Stimulated activated CD8-positive, alpha-beta memory T cell treated with anti-CD3 and anti-CD28 coated beads, Interleukin-4, amount 100 ng/mL, for 1 hour (primary cell): ENCODE measurements at places on chromosomes 6 and 20.

DNA sequence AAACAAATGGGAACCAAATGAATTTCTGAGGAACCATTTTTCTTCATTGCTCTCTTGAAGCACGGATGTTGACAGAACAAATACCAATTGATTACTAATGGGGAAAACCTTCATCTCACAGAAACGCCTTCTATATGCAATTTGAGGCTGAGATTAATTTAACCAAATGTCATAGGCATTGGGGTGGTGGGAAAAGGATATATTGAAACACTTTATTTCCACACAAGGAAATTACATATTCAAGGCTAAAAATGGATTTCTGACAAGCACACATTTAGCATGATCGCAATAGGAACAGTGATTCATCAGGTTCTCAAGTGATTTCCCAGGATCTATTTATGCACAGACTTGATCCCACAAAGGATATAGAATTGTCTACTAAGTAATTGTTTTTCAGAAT, 88.9 kb downstream of the COL12A1 start:
- no peak for DNase-seq

GRCh38 chr6:45445364-45445748, 67.6 kb upstream of the SUPT3H start:
- DNase-seq: no peak

- DNase-seq: no peak
Observed at GRCh38 chr6:47245745-47246371, 63.8 kb downstream of the TNFRSF21 start.

DNA sequence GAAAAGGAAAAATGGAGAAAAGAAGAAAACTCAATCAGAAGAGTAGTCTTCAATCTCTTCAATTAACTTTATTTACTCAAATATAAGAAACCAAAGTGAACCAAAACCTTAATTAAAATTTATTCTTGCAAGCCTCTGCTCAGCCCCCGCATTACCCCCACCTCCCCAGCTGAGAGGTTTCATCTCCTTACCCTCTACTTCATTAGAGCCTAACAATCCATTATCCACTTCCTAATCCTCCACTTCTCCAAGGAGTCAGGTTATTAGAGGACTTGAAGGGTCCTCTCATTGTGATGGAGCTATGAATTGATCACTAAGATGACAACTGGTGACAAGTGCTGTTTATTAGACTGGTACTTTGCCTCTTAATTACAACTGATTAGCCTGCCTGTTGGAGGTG, 956.5 kb downstream of the TFAP2A start:
- no peak for DNase-seq

GRCh38 chr6:93848031-93848742, 428.8 kb upstream of the EPHA7 start:
- no peak for DNase-seq

- no peak for DNase-seq
Observed at GRCh38 chr20:31977080-31977479, 9.1 kb downstream of the XKR7 start.

GRCh38 chr6:37845026-37845911, 25.7 kb downstream of the ZFAND3 start:
- DNase-seq: no peak

DNA sequence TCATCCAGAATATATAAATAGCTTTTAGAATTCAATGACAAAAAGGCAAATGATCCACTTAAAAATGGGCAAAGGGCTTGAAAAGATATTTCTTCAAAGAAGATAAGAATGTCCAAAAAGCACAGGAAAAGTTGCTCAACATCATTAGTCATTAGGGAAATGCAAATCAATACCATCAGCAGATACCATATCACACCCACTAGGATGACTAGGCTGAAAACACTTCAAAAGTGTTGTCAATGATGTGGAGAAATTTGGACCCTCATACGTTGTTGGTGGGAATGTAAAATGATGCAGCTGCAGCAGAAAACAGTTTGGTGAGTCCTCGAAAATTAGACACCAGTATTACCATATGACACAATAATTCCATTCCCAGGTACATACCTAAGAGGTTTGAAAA, 303.6 kb upstream of the SLC35B3 start:
- no peak for DNase-seq

GRCh38 chr6:67870321-67870720, 764.8 kb upstream of the ADGRB3 start:
- DNase-seq: no peak

DNA sequence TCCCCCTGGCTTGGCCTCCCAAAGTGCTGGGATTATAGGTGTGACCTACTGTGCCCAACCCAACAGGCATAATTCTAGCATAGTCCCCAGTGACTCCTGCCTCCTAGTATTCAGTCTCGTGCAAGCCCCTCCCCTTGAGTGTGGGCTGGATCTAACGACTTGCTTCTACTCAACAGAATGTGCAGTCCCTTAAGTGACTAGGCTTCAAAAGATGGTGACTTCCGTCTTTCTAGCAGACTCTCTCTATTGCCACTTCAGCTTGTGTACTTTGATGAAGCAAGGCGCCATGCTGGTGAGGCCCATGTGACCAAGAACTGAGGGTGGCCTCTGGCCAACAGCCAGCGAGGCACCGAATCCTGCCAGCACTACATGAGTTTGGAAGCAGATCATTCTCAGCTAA, 109.6 kb upstream of the TRAF3IP2 start:
- DNase-seq: no peak

GRCh38 chr20:20894753-20895152, 182.3 kb upstream of the RALGAPA2 start:
- no peak for DNase-seq

DNA sequence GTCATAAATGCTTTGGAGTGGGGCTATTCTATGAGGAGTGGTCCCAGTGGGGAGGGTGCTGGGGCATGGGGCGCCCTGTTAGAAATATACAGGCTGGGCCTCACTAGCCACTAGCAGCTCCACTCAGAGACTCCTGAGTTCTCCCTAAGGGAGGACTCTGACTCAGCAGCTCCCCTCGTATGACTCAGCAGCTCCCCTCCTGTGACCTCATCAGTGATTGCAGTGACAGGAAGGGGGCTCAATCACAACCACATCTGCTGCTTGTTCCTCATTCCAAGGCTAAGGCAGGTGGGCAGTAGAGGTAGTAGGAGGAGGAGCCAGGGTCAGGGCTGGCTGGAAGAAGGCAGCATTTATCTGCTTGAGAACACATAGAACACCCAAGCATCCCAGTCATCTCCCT, 73.7 kb downstream of the PRND start:
- no peak for DNase-seq

GRCh38 chr6:146886587-146887446, 288.0 kb downstream of the ADGB start:
- DNase-seq: no peak

GRCh38 chr6:142276256-142276655, 25.6 kb upstream of the ADGRG6 start:
- DNase-seq: no peak

GRCh38 chr6:3561725-3562124, 104.9 kb upstream of the SLC22A23 start:
- no peak for DNase-seq

GRCh38 chr6:126086560-126086959, 100.2 kb downstream of the TRMT11 start:
- DNase-seq: no peak

DNA sequence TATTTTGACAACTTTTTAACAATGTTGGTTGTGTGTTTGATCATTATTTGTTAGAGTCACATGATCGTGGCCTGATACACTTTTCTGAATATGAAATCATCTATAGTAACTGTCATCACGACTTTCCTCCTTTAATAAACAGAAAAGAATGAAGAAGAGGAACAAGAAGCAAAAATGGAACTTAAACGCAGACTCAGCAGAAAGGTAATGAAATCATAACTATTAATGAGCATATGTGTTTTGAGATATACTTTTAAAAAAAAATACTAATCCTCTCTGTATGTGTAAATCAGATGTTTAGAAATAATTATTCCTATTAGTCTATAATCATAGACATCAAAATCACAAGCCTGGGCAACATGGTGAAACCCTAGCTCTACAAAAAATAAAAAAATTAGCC, 60.1 kb upstream of the LTV1 start:
- no peak for DNase-seq

DNA sequence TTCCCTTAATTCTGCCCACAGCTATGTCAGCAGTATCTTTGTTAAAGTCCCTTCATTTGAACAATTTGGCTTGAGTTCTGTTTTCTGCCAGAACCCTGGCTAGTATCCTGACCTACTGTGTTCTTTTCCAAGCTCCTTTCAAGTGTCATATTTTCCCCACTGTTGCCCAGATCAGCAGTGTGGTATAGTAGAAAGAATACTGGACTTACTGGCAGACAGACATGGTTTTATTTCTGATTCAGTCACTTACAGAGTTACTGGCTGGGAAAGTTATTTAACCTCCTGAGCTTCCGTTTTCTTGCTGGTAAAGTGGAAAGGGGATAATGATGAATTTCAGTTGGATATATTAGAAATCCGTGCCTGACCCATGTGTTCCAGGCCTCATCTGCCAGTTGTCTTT, 39.8 kb upstream of the RAB23 start:
- DNase-seq: no peak

- no peak for DNase-seq
Observed at GRCh38 chr6:156268849-156269248, 508.3 kb upstream of the ARID1B start.

DNA sequence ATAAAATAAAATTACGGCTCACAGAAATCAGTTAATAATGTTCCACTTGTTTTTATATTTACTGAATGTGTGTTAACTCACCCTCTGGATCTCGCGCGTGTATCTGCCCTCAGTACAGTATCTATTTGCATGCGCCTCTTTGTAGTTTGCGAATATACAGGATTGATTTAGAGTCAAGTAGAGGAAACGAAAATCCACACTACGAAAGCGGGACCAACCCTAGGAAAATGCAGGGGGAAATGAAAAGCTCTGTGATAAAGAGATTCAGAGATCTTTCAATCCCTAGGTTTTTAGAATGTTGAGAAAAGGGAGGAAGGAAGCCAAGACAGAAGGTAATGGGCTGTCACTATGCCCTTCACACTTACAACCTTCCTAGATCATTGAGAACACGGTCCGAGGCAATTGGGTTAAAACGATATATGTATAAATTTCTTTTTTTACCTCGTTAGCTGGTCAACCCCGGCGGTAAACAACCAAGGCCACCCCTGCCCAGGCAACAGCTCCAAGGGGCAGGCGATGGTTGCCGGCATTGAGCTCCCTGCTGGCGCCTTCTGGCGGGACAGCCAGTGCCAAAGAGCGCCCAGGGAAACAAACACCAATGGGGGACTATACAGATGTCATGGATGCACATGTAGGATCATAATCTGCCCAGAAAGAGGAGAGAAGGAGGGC, 792 bp upstream of the FUT9 start:
- no peak for DNase-seq

GRCh38 chr6:104829183-104829958, 30.3 kb downstream of the HACE1 start:
- DNase-seq: no peak

- no peak for DNase-seq
Observed at GRCh38 chr20:16537918-16538317, 35.3 kb downstream of the KIF16B start.

DNA sequence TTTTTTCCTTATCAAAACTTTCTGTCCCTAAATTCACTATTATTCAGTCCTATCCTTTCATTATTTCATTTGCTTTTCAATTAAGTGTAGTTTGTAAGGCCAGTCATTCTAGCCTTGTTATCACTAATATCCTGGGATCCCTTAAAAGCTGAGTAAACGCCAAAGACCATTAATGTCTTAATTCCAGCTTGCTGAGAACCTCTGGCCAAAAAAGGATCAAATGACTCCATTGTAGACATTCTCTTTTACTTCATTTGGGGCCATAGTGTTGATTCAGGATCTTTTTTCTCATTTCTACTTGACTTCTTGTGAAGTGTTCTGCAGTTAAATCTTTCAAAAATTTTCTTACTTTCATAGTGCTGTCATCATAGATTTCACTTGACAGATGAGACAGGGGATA, 379.7 kb downstream of the LAMA2 start:
- DNase-seq: no peak

- no peak for DNase-seq
Observed at GRCh38 chr6:57024775-57025174, 21.7 kb upstream of the KIAA1586 start.

- DNase-seq: no peak
Observed at GRCh38 chr20:33067806-33068205, 11.6 kb upstream of the BPIFB4 start.

GRCh38 chr6:145247692-145248419, 487.5 kb downstream of the EPM2A start:
- no peak for DNase-seq

- DNase-seq: no peak
Observed at GRCh38 chr6:100372326-100373091, 92.2 kb downstream of the SIM1 start.

DNA sequence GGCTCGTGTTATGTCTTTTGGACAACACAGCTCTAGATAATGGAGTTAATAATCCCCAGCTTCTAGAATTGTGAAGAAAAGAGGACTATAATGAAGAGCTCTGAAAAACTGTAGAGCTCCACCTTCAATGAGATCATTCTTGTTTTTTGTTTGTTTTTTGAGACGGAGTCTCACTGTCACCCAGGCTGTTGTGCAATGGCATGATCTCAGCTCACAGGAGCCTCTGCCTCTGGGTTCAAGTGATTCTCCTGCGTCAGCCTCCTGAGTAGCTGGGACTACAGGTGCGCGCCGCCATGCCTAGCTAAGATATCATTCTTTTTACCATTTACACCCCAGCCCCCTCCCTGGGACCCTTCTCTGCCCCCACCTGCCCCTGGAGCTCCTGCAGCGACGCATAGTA, 36.6 kb downstream of the ERGIC3 start:
- no peak for DNase-seq

DNA sequence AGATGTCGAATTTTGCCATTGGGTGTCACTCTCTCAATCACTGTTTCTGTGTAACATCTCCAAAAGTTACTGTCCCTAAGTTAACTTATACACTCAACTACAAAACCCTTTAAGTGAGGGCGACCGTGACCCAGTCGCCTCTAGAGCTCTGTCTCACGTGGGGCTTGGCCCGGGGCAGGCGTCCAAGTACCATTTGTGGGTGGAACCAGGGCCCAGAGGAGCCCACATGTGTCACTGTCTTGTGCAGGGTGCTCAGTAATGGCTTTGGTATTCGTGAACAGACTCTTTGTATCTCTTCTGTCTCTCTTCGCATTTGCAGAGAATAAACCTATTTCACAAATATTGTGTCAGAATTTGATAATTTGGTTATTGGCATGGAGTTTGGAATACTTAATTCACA, 109.9 kb upstream of the THBS2 start:
- no peak for DNase-seq

- no peak for DNase-seq
Observed at GRCh38 chr6:130324657-130325056, 41.2 kb upstream of the TMEM200A start.
